GM23248 (cell line): ENCODE measurements at places on chromosomes 6 and 20. TPM values are rescaled to one million over a fixed set of nuclear protein-coding genes. Genes with fewer than 3 reads are reported as not detected.
A peak's percentile ranks its signal among the peaks of the same experiment; 100 is the strongest.

DTD1 gene
- 64.6 and 73.3 TPM in 2 replicates for total RNA-seq

DNA sequence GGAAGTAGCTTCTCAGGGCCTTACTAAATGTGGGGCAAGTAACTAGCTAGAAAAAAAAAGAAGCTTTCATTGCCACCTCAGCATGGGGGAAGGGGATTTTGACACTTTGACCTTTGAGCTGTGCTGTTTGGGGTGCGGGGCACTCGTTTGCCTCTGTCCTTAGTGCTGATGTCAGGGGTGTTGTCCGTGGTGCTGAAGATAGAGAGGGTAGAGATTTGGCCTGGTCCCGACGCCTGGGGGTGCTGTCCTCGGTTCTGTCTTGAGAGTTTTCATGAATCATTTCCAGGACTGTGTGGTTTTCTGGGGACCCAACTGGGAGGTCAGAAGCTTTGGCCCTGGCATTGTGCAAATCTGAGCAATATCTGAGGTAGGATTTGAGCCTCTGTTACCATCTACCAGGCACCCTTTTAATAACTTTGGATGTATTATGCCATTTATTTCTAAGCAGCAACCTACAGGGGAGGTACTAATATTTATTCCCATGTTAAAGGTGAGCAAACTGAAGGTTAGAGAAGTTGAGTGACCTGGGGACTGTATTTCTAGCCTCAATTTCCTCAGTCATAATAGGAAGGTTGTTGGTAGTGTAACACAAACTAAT lies 78.0 kb downstream of the DLGAP4 start:
- DNase-seq: peak; percentile 65

DNA sequence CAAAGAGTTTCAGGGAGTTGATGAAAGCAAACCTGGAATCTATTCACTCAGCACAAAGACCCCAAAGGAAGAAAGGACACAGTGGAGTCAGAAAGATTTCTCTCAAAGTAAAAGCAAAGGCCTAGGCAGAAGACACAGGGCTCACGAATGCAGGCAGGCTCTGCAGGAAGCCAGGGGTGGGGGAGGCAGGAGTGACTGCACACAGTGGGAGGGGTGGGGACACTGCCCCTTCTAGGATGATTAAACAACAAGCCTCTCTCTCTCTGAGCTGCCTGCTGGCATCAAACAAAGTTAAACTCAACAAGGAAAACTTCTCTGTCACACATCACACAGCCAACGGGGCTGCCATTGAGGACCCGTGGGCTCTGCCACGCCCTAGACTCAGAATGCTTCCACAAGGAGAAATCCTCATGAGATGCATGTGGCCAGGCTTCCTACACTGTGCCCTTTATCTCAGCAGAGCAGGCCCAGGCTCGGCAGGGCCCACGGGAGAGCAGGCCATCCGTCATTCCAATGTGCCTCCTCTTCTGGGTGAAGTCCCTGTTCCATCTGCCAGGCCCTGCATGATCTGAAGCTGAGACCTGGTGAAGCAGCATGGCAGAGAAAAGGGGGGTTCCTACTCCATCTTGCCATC lies 70.1 kb downstream of the RAMACL start:
- no peak for DNase-seq

BNIP5 gene
- total RNA-seq: not detected in 2 replicates

DNA sequence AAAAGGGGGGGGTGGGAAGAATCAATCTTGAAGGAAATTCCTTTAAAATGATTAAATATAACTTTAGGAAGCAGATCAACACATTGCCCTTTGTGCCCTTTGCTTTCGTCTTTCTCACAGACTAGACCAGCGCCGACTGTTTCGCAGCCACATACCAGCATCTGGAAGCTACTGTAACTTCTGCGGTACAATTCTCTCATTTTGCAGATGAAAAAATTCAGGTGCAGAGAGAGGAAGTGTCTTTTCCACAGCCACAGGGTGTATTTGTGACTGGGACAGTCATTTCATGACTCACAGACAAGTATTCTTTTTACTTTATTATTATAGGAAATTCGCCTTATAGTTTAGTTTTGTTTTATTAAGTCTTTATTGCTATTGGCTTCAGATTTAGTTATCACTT lies 84.2 kb downstream of the UST start:
- peak; percentile 33 for DNase-seq

BPI gene
- not detected in 2 replicates for total RNA-seq

- no peak for DNase-seq
Observed at GRCh38 chr6:111069382-111070104, 17.8 kb upstream of the SLC16A10 start.

DNA sequence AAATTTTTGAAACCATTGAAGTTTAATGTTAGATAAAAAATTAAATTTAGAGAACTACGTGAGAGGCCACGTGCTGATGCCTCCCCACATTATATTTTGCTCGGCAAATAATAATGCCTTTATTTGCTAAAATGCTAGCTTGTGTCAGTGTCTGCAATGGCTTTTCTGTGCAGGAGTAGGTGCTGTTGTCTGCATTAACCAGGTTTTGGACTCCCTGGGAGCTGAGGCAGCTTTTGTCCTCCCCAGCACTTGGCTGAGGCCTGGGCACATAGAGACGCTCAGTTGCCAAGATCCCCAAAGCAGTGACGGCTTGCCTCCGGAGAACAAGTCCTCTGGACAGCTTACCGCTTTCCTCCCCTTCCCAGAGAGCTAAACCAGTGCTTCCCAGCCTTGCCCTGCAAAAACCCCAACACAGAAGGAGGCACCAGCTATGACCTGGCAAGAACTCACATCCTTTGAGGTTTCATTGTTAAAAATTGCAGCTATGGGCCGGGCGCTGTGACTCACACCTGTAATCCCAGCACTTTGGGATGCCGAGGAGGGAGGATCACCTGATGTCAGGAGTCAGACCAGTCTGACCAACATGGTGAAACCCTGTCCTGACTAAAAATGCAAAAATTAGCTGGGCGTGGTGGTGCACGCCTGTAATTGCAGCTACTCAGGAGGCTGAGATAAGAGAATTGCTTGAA lies 59.9 kb downstream of the KAT14 start:
- DNase-seq: no peak

- no peak for DNase-seq
Observed at GRCh38 chr20:22556565-22557056, 27.8 kb downstream of the FOXA2 start.

MRAP2 gene
- 0.89 and 1.3 TPM in 2 replicates for total RNA-seq

MPIG6B gene
- total RNA-seq: not detected in 2 replicates

TDRD6 gene
- not detected in 2 replicates for total RNA-seq

DNA sequence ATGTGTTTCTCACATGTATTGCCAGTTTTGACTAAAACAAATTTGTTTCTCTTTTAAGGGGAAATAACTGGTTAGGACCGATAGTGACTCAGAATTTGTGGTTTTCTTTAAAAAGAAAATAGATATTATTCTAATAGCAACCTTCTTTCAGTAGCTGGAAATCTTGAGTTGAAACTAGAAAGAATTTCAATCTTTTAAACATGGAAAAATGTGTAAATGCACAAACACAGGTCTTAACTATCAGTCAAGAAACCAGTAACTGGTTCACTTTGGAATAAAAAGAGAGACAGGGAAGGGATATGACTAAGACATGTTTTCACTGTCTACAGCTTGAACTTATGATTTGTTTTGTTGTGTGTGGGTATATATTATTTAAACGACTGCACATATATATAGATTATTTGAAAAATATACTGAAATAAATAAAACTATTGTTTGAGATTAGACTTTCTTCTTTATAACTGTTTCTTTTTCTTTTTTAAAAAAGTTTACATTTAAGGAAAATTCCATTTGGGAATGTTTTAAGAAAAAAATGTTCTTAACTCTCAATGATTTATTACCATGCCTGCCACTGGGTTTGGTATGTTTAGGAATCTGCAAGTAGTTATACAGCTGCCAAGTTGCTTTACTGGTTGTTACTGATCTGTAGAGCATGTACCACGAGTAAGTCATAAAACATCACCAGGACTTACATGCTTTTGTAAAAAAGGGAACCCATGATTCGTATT lies 753.3 kb upstream of the MARCKS start:
- peak; percentile 65 for DNase-seq

HLA-DMA gene
- 1.1 and 6.3 TPM in 2 replicates for total RNA-seq

GRCh38 chr6:29734046-29735018 lies 11.1 kb downstream of the HLA-F start:
- no peak for DNase-seq

- DNase-seq: peak; percentile 13
Observed at GRCh38 chr6:165858586-165858985, 195.5 kb upstream of the PDE10A start.
